ENCODE measurements at places on chromosomes 5 and 9.
A peak's percentile ranks its signal among the peaks of the same experiment; 100 is the strongest.

DNA sequence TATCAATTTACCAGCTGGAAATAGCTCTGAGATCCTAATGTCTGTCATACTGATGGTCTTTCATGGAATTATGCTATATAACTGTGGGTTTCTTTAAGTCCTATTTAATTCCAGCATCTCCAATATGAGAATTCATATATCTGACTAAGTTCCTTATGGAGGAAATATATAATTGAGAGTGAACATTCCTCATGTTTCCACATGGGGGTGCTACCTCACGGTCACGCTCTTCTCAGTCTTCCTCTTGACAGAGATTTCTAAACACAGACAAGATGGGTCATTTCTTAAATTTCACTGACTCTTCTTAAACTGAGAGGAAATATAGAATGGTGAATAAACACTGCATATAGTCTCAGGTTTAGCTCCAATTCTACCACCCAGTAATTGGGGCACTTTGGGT is 212.1 kb downstream of the SLF1 start:
- DNase-seq: no peak

DNA sequence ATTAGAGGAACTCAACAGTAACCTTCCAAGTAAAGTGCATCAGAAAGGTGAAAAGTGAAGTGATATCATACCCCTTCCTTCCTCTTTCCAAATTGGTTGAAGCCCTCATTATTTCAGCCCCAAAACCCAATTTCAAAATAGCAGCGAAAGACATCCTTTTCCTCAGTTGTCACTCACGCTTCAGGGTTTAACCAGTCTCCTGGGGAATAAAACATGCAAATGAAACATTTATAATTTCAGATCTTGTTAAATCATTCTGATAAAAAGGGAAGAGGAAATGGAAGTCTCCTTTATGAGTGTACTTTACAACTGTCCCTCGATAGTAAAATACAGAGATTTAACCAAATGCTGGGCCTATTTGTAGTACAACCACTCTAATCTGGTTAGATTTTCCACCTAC is 22.5 kb downstream of the TRPM6 start:
- DNase-seq: no peak

DNA sequence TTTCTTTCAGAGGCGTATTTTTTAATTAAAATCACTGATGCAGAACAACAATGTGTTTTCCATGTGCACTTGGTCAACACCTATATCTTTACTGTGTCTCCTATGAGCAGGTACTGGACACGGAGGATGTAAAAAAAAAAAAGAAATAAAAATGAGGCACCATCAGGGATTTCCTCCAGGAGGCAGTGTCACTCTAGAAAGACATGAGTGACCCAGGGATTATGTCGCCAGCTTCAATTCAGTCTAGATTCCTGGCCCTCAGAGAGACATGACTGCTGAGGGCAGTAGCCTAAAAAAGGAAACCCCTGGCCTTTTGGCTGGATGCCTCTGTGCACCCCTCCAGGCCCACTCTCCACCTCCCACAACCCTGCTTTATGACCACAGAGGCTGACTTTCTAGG is 18.3 kb upstream of the IL33 start:
- no peak for DNase-seq

GRCh38 chr9:131511416-131511815 is 8.7 kb downstream of the POMT1 start:
- DNase-seq: no peak

DNA sequence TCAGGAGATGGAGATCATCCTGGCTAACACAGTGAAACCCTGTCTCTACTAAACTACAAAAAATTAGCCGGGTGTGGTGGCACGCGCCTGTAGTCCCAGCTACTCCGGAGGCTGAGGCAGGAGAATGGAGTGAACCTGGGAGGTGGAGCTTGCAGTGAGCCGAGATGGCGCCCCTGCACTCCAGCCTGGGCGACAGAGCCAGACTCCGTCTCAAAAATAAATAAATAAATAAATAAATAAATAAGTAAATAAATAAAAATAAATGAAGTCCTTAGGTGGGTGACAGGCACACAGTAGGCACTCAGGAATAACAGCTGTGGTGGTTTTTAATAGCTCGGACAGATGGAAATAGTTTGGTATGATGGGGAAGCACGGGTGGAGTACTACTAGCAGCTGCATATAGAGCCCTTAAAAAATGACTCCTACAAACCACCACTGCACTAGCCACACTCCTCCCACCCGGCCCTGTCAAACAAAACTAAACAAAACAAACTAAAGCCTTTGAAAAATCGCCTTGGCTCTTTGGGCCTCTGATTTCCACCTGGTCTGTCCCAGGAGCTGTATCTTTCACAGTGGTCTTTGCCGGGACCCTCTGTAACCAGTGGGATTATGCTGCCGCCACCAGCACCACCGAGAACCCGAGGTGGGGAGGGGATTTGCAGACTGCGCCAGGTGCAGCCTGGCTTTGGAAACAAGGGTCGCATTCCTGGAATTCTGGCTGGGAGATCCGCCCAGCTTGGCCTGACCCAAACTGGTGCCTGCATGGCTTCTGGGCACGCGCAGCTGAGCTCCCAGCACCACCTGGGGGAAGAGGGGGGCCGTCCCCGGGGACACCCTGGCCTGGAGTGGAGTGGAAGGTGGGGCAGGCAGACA is 5.1 kb upstream of the WDR5 start:
- DNase-seq: peak; percentile 47

DNA sequence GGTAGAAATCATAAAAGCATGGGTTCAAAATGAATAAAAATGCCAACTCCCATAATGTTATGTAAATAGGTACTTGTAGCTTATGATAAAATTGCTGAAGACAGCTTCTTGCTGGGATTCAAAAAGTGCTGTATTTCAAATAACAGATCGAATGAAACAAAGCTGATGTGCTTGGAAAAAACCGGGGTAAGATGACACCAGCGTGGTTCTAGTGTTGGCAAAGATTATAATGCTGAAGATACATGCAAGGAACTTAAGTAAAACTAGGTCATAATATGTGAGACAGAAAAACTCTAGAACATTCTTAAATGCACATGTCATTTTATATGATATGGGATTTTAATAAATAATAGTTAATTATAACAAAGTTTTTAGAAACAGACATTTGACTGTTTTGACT is 44.4 kb upstream of the APC start:
- no peak for DNase-seq

DNA sequence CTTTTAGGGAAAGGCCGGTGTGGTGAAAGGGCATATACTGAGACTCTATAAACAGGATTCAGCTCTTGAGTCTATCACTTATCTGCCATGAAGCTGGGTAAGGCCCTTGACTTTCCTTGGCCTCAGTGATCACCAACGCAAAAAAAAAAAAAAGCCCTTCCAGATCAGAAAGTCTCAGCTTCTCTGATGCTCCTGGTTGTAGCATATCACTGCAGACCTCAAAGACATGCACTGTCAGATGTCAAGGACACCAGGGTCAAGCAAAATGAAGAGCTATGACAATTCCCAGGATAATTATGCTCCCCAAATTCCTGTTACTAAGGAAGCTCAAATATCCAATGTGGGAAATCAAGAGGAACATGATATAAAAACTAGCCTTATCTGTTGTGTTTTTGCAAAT is 68.3 kb upstream of the IFNE start:
- no peak for DNase-seq

All from nephron progenitor cell (in vitro differentiated cells).